Activated CD4-positive, alpha-beta T cell treated with anti-CD3 and anti-CD28 coated beads, Interleukin-10, Interleukin-2, amounts not matched to agents 100 ng/mL and 50 ng/mL, durations not matched to agents 16 hours and 8 hours (primary cell): ENCODE measurements at places on chromosomes 11 and 22.
A peak's percentile ranks its signal among the peaks of the same experiment; 100 is the strongest.

DNA sequence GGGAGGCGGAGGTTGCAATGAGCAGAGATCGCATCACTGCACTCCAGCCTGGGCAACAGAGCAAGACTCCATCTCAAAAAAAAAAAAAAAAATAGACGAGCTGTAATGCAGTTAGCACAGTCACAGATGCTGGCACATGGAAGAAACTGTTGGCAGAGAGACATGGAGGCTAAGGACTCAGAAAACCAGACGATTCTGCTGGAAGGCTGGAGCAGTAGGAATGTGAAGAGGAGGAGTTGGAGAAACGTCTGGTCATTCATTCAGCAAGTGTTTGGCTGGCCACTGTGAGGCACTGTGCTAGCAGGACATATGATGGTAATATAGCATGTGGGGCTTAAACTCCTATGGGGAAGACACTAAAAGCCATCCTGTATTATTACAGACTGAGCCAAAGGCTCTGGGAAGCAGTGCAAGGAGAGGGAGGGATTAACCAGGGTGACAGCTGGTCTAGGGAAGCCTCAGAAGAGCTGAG lies 5.0 kb downstream of the UQCR10 start:
- no peak for DNase-seq

DNA sequence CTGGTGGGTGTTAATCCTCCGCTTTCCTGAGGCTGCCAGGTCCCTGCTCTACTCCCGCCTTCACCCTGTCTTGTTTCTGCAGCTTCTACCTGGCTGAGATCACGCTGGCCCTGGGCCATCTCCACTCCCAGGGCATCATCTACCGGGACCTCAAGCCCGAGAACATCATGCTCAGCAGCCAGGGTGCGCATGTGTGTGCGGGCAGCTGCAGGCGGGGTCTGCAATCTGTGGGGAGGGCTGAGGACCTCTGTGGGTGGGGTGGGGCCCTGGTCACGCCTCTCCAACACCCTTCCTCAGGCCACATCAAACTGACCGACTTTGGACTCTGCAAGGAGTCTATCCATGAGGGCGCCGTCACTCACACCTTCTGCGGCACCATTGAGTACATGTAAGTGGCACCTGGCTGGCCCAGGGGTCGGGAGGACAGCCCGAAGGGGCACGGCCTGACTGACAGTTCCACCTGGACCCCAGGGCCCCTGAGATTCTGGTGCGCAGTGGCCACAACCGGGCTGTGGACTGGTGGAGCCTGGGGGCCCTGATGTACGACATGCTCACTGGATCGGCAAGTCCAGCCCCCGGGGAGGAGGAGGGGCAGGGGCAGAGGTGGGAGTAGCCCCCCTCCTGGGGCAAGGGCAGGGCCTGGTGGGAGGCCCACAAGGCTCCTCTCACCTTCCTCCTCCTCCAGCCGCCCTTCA lies 4.5 kb downstream of the RPS6KB2 start:
- no peak for DNase-seq

GRCh38 chr11:17250561-17251350 lies 25.8 kb upstream of the NUCB2 start:
- DNase-seq = no peak

DNA sequence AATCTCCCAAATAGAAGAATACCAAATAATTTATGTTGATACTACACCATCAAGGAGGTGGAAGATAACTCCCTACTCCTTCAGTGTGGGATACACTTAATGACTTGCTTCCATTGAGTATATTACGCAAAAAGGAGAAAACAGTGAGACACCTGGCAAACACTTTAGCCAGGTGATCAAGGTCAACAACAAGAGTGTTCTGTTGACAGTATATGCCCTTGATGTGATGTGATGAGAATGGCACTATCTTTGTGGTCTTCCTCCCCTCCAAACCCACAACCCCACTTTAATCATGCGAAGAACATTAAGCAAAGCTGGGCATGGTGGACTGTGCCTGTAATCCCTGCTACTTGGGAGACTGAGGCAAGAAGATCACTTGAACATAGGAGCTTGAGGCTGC lies 26.0 kb downstream of the MAPK1 start:
- no peak for DNase-seq

DNA sequence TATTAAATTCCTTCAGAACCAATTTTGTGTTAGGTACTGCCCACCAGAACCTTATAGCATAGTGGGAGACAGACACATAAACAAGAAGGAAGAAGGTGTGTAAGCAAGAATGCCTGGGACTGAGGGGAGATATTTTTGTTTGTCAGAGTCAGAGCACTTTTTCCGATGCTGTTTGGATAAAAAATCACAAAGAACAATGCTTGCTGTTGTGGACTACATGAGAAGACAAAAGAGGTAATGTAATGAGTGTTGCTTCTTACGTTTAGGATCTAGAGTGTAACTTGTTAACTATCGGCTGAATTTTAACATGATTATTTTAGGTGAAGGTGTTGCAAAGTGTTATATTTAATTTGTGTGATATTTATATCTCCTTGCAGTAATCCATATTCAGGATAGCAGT lies 84.9 kb downstream of the ATM start:
- no peak for DNase-seq

DNA sequence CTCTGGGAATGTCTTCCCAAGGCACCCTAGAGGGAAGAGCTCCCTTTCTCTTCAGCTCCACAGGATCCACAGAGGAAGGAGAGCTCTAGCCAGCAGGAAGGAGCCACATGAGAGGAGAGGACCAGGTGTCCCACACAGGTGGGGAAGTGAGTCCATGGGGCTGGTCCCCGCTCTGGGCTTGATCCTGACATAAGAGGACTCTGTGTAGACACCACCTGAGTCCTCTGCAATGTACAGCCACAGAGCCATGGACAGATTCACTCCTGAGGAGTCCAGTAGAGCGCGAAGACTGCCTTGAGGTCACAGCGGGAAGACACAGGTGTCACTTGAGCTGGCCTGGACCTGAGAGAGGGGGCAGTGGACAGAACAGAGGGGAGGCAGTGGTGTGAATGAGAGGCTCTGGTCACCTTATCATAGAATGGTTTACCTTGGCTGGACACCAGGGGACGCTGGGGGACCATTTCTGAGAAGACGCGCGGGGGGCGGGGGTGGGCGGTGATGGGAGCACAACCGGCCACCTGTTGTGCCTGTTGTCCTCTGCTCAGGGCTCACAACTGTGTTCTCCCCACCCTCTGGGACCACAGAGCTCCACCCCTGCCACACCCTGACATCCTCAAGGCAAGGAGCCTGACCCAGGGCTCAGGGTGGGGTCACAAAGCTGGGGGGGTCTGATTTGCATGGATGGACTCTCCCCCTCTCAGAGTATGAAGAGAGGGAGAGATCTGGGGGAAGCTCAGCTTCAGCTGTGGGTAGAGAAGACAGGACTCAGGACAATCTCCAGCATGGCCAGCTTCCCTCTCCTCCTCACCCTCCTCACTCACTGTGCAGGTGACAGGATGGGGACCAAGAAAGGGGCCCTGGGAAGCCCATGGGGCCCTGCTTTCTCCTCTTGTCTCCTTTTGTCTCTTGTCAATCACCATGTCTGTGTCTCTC lies 128.2 kb downstream of the ZNF280B start:
- no peak for DNase-seq

DNA sequence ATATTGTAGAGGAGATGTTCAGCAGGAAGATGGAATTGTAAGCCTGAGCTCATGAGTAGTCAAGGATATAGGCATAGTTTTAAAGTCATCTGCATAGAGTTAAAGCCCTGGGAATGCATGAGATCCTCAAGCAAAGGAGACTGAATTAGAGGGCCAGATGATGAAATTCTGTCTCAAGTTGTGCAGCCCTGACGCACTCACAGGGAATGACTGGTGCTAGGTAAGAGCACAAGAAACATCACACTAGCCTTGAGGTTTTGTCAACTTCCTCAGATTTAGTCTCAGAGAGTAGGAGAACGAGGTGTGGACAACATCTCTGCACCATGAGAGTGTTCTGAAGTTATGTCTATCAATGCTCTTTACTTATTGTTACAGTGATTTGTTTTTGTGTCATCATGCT lies 5.8 kb downstream of the RAB38 start:
- DNase-seq = no peak

- DNase-seq = no peak
Observed at GRCh38 chr22:38033522-38034277, 23.5 kb upstream of the PICK1 start.

- DNase-seq = no peak
Observed at GRCh38 chr22:20610243-20610686, 102.9 kb downstream of the MED15 start.

- DNase-seq = no peak
Observed at GRCh38 chr22:32916025-32916424, 114.5 kb downstream of the TIMP3 start.

GRCh38 chr11:69892986-69893555 lies 73.9 kb upstream of the FGF3 start:
- no peak for DNase-seq

GRCh38 chr11:15730263-15730994 lies 615.7 kb downstream of the INSC start:
- DNase-seq = no peak

DNA sequence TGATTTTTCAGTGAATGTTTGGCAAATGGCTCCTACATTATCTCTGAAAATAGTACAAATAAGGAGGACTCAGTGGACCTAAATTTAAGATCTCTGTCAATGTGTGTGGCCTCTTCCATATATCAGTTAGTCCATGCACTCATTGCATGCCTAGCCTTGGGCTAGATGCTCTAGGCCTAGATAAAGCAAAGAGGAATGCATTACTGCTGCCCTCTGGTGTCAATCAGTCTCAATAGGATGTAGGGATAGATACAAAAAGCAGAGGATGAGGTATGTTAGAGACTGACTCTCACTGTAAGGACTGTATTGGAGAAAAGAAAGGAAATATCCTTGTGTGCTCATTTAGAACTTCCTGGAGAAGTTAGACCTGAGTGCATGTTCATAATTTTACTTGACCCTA lies 42.0 kb downstream of the MS4A2 start:
- DNase-seq = peak; percentile 31

DNA sequence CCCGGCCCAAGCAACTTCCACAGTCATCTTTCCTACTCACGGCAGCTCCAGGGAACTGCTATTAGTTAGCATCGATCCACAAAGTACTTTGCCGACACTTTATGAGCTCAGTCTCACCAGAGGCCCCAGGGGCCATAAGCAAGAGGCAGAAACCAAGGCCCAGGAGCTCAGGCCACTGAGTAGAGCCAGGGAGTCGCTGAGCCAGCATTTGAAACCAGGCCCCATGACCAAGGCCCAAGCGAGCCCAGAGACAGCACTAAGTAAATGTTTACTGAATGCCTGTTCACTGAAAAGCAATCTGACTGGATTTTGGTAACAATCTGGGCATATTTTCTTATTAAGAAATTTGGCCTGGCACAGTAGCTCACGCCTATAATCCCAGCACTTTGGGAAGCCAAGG lies 43.3 kb downstream of the ARRB1 start:
- DNase-seq = no peak

DNA sequence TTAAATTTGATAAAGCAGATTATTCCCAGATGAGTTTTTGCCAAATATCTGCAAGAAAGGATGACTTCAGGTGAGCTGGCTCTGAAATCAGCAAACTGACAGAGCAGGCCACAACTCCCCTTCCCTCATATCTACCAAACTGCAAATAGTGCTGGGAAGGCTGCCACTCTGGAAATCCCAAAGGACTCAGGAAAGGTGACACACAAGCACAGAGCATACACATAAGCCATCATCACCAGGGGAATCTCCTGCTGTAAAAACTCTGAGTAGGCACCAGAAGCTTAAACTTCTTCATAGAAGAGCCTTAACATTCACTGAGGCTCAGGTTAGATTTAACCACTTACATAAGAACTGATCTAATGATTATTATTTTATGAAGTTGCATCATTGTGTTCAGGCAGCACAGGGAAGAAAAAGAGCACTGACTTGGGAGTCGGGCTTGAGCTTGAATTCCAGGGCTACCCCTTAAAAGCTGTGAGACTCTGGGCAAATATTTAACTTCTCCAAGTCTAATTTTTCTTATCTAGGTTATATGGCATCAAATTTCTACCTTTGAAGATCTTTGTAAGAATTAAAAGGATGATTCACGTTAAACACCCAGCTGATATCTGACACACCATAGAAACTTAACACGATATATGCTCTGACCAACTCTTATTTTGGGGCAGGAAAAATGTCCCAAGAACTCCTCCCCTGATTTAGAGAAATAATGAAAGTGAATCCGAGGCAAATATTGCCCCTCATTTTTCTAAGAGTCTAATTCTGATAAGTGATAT lies 15.0 kb downstream of the SYTL2 start:
- no peak for DNase-seq

- DNase-seq = no peak
Observed at GRCh38 chr11:117869604-117870003, 6.9 kb downstream of the FXYD6 start.

GRCh38 chr11:129282634-129283033 lies 90.5 kb upstream of the ARHGAP32 start:
- no peak for DNase-seq

- no peak for DNase-seq
Observed at GRCh38 chr11:13745165-13745564, 76.7 kb downstream of the FAR1 start.

DNA sequence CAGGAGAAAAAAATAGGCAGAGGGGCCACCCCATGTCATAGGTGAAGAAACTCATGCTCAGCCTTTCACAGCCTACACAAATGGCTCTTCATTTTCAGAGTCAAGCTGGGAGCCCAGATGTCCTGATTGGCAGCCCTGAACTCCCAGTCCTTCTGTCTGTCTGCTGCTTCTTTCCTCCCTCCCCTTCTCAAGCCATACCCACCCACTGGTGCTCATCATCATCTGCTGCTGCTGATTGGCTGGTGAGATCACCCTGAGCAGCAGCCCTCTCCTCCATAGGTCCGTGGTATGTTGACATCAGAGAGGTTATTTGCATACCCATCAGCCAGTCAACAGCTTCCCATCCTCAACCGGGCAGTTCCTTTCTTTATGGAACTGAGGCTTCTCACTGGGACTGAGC lies 46.1 kb upstream of the PRDM11 start:
- DNase-seq = no peak

- DNase-seq = no peak
Observed at GRCh38 chr11:45229401-45230020, 56.6 kb downstream of the SYT13 start.

DNA sequence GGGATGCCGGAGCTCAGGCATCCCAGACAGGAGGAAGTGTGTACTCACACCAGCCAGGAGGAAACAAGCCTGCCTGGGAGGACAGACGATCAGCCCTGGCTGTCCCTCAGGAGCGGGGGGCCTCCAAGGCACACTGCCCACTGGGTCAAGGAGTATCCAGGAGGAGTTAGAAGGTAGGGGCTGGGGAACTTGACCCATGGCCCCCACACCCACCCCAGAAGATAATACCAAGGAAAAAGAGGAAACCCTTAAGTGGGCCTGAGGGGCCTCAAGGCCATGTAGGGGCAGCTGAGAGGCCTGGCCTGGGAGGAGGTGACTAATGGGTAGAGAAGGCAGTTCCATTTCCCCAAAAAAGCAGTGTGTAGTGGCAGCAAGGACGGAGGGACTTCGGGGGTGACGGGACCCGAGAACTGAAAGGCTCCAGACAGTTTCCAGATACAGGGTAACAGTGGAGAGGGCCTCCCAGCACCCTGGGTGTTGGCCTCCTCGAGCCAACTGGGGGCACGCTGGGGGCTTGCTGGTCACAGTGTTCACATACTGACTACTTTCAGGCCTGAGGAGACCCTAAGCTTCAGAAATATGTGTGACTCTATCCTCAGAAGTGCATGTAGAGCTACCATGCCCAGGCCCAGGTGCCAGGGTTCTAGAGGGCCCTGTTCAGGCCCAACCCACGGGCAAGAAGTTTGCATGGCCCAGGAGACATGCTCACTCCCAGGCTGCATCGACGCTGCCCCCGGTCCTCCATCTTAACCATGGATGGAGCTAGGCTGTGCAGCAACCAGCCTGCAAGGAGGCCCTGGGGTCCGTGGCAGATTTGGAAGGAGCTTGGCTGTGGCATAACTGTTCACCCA lies 75.7 kb upstream of the PITPNB start:
- DNase-seq = no peak

GRCh38 chr11:132914600-132914999 lies 617.7 kb downstream of the OPCML start:
- no peak for DNase-seq
